ENCODE measurements at places on chromosomes 4 and X. TPM values are rescaled to one million over a fixed set of nuclear protein-coding genes. Genes with fewer than 3 reads are reported as not detected.

The CXorf49 gene
- total RNA-seq = not detected

The MOSPD2 gene
- total RNA-seq = 4.2 TPM

The CFAP47 gene
- total RNA-seq = not detected

The SPP1 gene
- total RNA-seq = not detected

- DNase-seq = no peak
Measured at GRCh38 chr4:110394871-110395270, 81.1 kb upstream of the ENPEP start.

DNA sequence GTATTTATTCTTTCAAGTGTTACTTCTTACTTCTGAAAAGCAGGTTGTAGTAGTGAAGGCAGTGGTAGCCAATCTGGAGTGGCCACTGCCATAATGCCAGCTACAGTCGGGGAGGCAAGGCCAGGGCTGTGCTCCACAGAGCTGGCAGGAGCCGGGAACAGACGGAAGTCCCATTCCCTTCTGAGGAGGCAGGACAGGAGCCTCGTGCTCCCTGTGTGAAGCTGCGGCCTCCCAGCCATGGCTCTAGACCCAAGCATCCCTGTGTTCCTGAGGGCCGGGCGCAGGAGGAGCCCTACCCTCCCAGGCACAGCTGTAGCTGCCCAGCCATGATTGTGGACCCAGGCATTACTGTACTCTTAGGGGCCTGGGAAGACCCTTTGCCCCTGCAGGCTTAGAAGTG lies 461.8 kb downstream of the ADGRL3 start:
- DNase-seq = no peak

DNA sequence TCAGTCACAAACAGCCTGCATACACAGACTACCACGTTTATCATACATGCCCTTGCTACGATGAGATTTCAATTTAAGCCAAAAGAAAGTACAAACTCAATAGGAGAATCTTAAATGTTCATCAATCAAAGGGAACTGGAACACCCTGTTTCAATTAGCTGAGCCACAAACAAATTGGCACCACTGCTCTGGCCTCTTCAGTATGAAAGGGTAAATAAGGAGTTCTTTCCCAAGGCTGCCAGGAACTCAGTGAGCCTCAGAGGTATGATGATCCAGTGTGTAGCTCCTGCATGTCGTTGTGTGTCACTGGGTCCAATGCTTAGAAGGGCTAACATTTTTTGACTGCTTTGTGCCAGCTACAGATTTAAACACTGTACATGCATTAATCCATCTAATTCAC lies 5.4 kb downstream of the RNF150 start:
- no peak for DNase-seq

DNA sequence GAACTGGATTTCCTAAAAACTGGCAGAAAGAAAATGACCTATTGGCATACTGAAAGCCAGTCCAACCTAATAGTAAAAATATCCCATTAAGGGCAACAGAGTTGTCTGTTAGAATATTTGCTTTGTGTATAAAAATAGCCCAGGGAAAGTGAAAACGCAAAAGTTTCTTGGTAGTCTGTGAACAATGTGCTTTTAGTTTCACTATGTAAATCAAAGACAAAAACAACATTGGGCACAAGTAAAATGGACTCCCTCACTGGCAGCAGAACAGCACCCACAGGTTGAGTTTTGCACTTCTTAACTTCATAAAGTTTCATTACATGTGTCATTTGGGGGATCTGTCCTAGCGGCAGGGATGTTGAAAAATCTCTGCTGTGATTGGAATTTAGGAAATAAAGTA lies 4.3 kb upstream of the FGG start:
- no peak for DNase-seq

DNA sequence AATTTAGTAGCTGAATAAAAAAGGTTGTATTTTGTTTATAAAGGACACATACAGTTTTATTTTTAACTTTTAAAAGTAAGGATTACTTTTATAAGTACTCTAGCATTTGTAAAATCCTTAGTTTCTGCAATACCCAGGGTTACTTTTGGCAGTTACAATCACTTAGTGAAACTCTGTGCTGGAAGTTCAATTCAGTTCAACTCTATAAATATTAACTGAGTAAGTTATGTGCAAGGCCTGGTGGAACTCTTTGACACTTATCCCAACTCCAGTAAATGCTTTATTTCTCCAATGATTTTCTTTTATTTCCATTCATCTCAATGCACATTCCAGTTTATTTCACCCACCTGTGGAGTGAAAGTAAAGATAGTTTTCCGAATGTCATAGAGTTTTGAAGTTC lies 63.3 kb upstream of the HDAC8 start:
- DNase-seq = no peak

GRCh38 chr4:121711263-121712000 lies 14.7 kb upstream of the ANXA5 start:
- no peak for DNase-seq

GRCh38 chrX:133533249-133533648 lies 118.0 kb upstream of the GPC4 start:
- DNase-seq = no peak

GRCh38 chrX:11412715-11413623 lies 119.8 kb downstream of the AMELX start:
- no peak for DNase-seq

DNA sequence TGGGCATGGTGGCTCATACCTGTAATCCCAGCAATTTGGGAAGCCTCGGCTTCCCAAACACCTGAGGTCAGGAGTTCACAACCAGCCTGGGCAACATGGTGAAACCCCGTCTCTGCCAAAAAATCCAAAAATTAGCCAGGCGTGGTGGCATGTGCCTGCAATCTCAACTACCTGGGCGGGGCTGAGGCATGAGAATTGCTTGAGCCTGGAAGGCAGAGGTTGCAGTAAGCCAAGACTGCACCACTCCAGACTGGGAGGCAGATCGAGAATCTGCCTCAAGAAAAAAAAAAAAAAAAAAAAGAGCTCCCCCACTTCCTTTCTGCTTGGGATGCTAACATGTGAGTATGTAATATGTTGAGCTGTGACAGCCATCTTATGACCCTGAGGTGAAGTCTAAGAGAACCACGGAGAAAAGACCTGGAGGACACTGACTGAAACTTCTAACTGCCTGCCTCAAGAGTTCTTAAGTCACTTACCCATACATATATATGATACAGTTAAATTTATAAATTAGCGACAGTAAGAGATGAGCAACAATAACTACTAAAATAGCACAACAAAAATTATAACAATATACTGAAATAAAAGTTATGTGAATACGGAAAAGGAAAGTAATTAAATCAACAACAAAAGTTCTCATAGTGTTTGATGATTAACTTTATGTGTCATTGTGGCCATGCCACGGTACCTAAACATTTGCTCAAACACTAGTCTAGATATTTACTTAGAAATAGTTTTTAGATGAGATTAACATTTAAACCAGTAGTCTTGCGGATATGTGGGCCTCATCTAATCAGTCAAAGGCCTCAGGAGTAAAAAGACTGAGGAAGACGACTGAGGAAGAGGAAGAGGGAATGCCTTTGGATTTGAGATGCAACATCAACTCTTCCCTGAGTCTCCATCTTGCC lies 178.3 kb downstream of the OPHN1 start:
- DNase-seq = no peak

DNA sequence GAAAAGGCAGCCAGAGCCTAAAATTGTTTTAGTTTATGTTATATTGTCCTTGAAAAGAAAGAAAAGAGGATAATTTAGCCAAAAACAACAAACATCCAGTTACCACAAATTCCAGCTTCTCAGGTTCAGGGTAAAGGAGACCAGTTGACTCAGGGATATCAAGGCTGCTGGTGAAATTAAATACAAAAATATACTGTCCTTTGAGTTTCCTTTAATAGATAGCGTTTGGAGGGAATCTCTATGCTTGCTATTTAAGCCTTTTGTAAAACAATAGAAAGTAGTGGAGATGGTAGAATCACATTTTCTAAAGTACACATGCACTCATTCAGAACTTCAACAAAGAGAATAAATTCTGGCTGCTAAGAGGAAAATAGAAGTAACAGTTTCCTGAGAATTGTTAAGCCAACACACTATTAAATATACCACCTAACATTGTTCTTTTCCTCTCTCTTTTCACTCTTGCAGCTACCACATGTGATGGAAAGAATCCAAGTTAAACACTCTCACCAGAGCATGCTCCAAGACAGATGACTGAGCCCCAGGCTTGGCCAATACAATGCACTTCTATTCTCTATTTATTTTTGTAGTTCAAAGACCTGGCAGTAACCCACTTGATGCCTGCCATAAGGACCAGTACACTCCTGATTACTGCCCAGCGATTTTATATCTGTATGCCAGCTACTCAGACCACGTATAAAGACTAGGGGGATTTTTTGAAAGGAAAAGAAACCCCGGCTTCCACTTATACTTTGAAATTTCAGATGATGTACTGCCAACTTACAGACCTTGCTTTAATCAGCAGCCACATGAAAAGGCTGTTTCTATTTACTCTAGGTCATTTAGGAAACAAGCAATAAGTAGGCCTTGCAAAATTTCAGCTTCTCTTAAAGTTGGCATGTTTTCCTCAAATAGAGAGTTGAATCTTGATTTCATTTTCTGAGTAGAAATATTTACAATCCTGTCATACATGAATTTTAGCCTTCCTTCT lies 756.9 kb downstream of the FAT4 start:
- DNase-seq = no peak
